Activated naive CD8-positive, alpha-beta T cell treated with anti-CD3 and anti-CD28 coated beads, Interleukin-2, amount 50 U/mL, for 16 hours (primary cell): ENCODE measurements at places on chromosomes 13 and 19.

GRCh38 chr13:41311406-41312175, 524 bp downstream of the NAA16 start:
- peak; percentile 15 for DNase-seq

DNA sequence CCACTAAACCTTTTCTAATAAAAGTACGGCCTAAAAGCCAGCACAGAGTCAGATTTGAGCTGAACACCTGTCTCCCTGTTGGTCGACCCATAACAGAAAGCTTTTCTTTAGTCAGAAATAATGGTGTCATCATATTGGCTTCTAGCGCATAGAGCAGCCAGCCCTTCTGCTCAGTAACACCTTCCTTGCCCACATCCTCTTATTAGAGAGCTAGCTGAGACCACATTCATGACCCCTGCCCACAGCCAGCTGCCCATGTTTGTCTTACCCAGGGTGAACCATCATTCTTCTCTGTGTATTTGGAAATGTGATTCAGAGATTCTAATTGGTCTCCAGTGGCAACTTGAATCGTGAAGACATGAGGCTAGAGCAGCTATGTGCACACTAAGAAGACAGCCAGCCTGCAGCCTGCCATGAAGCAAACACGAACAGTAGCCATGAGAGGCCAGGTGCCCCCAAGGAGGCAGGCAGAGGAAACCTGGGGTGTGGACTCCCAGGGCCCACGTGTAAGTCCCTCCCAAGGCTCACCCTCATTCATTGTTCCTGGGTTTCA, 82.3 kb upstream of the PDCD5 start:
- DNase-seq = no peak

DNA sequence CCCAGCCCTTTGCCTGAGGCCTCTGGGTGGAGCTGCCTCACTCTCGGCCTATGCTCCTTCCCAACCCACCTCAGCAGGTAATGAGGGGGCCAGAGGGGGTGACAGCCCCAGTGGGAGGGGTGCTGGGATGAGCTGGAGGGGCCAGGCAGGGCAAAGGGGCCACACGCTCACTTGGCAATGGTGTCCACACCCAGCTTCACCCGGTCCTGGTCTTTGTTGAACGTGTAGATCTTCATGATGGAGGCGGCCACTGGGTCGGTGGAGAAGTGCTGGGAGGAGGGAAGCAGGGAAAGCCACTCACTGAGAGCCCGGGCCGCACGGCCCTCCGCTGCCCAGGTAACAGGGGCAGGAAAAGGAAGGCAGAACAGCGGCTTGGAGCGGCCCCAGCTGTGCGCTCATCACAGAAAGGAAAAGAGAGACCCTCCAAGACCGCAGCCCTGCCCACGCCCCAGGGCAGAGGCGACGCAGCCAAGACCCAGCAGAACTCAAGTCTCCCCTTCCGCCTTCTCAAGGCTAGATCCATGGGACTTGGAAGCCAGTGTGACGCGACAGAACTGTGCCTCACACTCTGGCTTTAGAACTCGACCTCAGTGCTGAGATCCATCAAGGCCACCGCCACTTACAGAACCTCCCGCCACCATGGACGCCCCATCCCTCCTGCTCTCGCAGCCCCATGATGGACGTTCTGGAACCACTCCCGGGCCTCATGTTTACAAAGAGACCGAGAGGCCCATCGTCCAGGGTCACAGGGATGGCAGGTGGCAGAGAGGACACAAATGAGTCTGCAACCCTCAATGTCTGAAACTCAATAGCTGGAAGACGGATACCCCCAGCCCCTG, 9.2 kb downstream of the UBXN6 start:
- DNase-seq = no peak

DNA sequence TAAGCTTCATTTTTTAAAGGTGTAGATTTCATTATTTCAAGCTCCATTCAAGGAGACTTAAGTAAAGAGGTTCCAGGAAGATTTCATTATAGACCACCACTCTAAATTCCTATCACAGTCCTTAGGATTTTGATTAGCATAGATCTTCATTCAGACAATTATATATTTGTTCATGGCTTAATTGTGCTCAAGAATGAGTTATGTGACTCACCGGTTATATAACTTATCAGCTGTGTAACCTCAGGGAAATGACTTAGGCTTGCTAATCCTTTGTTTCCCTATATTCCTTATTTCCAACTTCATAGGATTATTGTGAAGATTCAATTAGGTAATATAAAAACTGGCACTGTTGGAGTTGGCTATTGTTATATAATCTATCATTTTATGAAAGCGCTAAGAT, 632.8 kb upstream of the SPRY2 start:
- no peak for DNase-seq

GRCh38 chr19:277131-277530, 14.1 kb downstream of the PLPP2 start:
- no peak for DNase-seq

GRCh38 chr19:56131651-56132050, 9.4 kb upstream of the ZNF444 start:
- DNase-seq = no peak

DNA sequence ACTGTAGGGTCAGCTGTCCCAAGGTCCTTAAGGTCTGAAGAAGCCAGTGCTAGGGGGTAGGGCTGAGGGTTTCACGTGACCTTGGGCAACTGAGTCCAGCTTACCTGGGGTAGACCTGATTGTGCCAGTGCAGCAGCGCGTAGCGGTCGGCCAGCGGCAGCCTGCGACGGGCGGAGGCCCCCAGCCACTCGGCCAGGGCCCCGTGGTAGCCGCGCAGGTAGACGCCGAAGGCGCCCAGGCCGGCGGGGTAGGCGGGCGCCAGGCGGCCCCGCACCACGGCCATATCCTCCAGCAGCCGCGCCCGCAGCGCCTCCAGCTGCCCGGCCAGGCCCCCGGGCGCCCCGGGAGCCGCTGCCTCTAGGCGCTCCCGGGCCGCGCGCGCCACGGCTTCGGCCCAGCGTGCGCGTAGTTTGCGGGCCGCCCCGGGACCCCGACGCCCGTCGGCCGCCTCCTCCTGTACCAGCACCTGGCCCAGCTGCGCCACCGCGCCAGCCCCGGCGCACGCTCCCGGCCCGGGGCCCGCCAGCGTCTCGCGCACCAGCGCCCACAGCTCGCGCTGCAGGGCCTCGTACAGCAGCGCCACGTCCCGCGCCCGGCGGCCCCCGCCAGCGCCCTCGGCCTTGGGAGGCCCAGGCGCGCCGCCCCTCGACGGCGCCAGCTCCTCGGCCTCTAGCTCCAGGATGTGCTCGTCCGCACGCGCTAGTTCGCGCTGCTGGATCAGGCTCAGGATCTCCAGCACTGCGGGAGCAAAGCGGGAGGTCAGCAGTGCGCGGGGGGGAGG, 10.9 kb downstream of the EXOC3L2 start:
- DNase-seq = no peak

GRCh38 chr19:38684078-38684861, 36.8 kb downstream of the ACTN4 start:
- no peak for DNase-seq

- DNase-seq = no peak
These were observed 2267.7 kb downstream of the PCDH9 start for GRCh38 chr13:64962404-64962803.
